GM03348 (cell line): ENCODE measurements at places on chromosomes 12 and 14.

DNA sequence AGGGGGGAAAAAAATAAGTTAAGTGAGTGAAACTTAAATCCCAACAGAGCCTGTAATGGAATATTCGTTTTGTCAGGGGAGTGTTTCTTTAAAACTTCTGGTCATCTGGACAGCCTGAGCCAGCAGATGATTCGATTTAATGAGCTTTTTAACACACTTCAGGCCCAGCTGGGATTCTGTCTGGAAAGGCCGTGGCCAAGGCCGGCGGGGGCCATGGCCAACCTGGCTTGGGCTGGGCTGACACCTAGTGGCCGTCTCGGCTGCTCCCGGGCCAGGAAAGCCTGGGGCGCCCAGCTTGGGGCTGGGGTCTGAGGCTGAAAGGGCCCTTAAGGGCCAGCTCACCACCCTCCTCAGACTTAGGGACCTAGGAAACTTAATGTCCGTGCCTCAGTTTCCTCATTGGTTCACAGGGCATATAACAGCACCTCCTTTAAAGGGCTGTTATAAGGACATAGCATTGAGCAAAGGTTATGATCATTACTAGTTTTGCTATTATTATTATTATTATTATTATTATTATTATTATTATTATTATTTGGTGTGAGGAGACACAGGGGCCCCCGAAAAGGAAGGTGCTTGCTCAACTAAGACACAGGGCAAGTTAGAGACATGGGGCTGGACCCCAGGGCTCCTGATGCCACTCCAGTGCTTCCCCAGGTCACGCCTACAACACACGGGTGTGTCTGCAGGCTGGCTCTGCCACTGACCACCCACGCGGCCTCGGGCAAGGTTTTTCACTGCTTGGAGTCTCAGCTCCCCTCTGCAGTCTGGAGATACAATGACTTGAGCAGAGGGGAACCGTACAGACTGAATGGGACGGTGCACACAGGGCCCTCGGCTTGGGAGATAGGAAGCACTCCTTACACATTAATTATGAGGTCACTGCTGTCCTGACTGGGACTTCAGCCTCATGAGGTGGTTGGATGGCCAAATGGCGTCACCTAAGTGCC, 84.0 kb downstream of the SYNE3 start:
- peak; percentile 68 for DNase-seq

GRCh38 chr12:69490920-69491643, 20.9 kb downstream of the FRS2 start:
- no peak for DNase-seq

DNA sequence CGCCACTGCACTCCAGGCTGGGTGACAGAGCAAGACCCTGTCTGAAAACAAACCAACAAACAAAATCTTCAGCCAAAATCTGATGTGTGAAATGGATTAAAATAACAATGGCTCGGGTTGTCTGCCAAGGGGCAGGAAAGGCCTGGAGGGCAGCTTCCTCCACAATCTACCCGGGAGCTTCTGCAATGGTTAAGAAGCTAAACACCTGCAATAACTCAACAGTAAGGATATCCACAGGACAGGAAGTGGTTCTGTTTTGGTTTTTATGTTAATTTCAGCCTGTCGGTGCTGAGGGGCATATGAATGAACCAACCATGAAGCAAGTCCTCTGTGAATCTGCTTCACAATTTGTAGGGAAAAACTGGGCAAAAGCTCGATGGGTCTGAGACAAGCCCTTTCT, 34.4 kb downstream of the RAD52 start:
- no peak for DNase-seq

- DNase-seq, result no peak
Measured at GRCh38 chr14:33978892-33979612, 28.2 kb upstream of the EGLN3 start.

GRCh38 chr12:48691826-48692487, 9.9 kb upstream of the KANSL2 start:
- DNase-seq, result no peak

GRCh38 chr12:127516467-127516866, 750.5 kb upstream of the TMEM132C start:
- DNase-seq, result peak; percentile 18

DNA sequence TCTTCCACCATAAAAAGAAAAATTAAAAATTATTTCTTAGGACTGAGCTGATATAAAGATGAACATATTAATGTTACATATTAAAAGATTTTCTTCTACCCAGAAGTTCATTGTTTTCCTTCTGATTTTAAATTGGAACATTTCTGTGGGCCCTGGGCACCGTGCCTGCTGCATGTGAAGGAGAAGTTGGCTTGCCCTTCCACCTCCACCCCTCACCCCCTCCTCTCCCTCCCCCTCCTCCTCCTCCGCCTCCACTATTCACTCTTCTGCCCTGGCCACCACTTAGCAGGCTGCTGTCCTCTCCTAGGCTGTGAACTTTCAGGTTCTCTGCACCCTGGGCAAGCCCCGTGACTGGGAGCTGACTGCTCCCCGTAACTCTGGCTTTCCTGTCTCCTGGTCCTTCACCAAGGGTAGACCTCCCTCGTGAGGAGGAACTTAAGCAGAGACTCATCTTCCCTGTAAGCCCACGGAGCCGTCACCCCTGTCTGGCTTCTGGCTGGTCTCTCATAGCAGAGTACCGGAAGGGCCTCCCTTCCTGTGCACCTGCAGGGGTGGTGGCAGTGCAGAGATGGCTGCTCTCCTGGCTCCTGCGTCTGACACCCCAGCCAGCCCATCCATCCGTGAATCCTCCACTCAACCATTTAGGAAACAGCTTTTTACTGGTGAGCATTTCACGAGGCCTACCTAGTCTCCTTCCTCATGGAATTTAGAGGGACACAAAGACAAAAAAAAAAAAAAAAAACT, 12.8 kb downstream of the TUNAR start:
- no peak for DNase-seq

DNA sequence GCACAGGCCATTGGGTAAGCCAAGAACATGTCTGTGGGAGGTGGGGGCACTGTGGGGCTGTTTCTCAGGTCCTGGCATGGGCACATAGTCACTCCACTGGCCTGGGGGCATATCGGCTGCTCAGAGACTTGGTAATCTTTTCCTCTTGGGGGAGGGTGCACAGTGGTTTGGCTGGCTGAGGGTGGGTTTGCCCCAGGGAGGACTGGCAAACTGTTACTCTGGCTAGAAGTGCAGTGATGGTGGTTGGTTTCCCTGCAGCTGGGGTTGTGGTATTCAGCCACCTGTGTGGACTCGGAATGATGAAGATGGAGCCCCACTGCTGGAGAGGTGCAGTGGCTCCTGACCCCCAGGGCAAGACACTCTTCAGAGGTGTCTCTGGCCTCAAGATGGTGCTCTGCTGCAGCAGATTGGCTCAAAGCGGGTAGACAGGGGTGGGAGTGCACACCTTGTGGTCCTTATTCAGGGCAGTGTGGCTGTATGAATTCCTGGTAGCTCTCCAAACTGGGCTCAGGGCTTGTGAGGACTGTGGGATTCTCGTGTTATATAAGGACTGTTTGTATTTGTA, 74.1 kb upstream of the DDHD1 start:
- no peak for DNase-seq

GRCh38 chr12:128968668-128969067, 115.4 kb downstream of the GLT1D1 start:
- no peak for DNase-seq

DNA sequence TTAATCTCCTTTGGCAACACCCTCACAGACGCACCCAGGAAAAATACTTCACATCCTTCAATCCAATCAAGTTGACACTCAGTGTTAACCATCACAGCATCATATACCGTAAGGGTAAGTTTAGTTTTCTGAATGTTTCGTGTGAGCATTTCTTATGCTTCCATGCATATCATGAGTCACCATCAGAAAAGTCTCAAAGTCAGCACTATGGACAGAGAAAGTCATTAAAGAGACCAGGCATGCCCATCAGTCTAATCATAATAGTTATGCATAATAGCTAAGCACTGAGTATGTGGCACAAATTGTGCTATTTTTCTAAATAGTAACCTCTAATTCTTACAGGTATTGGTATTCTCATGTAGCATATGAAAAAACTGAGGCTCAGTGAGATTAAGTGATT, 158.8 kb upstream of the PRMT8 start:
- DNase-seq, result peak; percentile 37

DNA sequence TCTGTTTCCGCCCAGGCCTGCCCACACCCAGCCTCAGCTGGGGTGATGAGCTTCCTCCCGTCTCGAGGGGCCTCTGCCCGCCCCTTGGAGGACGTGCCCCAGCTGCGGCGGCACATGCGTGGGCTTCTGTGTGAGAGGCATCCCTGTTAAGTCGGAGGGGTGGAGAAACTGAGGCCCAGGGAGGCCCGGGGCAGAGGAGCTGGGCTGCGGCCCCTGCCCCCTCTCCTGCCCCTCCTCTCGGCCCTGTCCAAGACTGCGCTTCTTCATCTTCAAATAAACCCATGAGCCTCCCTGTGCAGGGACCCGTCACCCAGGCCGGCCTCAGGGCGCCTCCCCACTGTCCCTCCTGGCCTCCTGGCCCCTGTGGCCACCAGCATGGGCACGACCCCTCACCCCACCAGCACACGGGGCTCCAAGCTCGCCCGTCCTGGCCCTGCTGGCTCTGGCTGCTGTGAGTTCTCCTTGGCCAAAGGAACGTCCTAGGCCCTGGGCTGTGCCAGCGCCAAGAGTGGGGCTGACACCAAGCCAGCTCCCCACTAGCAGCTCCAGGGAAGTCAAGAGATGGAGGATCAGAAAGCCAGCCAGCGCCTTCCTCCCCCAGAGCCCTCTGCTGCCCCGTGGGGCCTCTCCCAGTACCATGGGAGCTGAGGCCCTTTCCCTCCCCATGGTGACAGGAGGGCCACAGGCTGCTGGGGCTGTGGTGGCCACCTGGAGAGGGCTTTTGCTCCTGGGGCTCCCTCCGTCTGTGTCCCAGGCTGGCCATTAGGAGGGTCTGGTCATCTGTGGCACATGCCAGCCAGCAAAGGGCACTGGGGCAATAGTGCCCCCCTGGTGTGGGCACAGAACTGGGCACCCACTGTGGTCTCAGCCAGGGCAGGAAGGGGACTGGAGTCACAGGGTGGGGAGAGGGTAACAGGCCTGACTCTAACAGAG, 180.4 kb downstream of the KIF26A start:
- no peak for DNase-seq

- DNase-seq, result no peak
Measured at GRCh38 chr14:55803873-55804553, 224.0 kb downstream of the KTN1 start.

DNA sequence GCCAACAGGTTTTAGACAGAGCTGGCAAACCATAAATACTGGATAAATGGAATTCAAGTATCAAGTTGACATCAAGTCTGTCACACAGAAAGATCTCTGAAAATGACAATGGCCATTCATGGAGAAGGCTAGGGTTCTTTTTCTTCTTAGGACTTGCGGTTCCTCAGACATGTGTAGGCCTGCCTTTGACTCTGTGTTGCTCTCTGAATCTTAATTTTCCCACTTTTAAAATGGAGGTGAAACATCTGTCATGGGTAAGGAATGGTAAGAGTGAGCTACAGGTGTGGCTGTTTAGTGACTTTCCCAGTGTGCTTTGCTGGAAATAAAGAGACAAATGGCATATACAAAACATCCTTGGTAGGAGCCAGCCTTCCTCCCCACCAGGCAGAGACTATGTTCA, 79.2 kb downstream of the PTCSC3 start:
- no peak for DNase-seq

- peak; percentile 31 for DNase-seq
Measured at GRCh38 chr14:101402936-101403660, 158.2 kb upstream of the DIO3 start.

GRCh38 chr14:71398450-71398849, 491.2 kb downstream of the PCNX1 start:
- no peak for DNase-seq

DNA sequence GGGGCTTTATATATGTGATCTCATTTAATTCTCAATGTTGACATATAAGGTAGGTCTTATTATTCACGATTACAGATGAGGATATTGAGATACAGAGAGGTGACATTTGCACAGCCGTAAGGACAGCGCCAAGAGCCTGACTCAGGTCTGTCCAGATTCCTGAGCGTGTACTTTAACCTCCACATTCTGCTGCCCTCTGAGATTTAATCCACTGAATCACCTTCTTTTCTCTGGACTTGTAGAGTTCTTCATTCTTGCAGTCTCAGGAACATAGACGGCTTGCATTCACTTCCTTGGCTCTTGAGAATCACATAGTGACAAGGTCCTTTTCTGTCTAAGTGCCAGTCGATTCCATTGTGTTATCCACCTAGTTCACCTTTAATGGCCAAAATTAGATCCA, 141.0 kb upstream of the ARHGAP5 start:
- no peak for DNase-seq

DNA sequence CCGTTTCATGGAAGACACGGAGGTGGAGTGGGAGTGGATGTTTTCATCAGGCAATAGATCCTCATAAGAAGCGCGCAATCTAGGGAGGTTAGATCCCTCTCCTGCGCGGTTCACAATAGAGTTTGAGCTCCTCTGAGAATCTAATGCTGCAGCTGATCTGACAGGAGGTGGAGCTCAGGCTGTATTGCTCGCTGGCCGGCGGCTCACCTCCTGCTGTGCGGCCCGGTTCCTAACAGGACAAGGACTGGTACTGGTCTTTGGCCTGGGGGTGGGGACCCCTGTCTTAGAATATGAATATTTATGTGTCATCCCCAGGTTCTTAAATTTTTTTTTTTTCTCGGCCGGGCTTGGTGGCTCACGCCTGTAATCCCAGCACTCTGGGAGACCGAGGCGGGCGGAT, 36.7 kb downstream of the PRICKLE1 start:
- no peak for DNase-seq

DNA sequence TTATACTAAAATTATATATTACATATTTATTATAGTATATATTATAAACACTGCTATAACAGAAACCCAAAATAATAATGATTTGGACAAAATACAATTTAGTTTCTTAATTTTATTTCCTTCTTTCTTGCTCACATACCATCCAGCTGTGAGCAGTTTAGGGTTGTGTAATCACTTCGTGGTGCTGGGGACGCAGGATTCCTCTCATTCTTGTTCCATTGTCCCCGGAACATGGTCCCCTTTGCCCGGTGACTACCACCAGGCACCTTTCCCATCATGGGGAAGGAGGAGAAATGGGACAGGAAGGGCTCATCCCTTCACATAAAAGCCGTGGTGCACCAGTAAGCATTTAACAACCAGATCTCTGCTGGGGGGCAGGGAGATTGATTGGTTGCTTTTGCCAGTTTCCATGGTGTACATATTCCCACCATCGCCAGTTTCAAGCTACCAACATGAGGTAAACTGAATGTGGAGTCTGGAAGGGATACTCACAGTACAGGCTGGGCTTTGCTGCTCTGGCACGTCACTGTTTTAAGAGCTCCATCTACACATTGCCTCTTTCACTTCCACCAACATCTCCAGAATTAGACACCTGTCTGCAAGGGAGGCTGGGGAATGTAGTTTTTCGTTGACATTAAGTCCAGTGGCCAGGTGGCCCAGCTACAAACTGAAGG, 191.5 kb downstream of the TMEM132C start:
- no peak for DNase-seq

DNA sequence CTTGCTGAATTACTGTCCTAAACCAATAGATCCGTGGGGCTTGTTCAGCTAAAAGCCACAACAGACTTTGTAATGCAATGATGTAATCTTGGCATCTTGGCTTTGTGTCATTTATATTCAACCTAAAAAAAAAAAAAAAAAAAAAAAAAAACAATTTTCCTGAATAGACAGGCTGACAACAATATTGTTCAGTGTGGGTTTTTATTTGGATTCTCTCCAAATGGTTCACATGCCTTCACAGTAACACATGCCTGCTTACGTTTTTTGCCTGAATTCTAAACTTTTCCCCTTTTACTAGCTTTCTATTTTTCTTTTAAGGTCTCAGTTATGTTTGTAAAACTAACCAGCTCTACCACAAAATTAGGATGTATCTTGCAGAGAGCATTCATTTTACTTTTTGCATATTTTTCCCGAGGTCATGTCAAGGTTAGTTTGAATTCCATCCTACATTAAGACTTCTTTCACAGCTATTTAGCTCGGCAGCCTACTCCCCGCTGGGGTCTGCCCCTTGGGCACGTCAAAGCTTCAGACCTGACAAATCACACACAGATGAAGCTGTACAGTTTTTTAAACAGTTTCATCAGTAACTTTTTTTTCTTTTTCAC, 213.7 kb upstream of the NPAS3 start:
- peak; percentile 71 for DNase-seq
